Testis (tissue), 5 donors: ENCODE measurements at places on chromosomes 4 and X.

- DNase-seq, result no peak
Measured at GRCh38 chr4:45453258-45453853, 670.5 kb downstream of the GABRG1 start.

- DNase-seq, result no peak
Measured at GRCh38 chr4:84583876-84584380, 1.0 kb downstream of the CDS1 start.

DNA sequence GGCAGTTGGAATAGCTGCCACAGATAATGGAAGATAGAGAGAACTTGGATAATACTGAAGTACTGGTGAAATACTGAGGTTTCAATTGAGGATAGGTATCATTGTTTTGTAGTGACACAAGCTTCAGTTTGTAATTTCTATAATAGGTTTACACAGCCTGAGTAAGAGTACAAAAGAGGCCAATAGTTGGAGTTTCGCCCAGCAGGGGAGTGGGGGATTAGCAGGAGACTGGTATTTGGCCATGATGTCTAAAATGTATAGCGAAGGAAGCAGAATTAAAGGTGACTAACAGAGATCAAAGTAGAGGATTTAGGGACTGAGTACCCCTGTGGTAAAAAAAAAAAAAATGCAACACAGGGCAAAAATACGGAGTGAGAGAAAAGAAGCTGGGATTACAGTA lies 129.5 kb downstream of the KCTD8 start:
- DNase-seq, result no peak

GRCh38 chr4:146488495-146489174 lies 33.1 kb downstream of the SLC10A7 start:
- DNase-seq, result no peak

GRCh38 chr4:130110770-130111169 lies 1014.8 kb downstream of the C4orf33 start:
- no peak for DNase-seq

DNA sequence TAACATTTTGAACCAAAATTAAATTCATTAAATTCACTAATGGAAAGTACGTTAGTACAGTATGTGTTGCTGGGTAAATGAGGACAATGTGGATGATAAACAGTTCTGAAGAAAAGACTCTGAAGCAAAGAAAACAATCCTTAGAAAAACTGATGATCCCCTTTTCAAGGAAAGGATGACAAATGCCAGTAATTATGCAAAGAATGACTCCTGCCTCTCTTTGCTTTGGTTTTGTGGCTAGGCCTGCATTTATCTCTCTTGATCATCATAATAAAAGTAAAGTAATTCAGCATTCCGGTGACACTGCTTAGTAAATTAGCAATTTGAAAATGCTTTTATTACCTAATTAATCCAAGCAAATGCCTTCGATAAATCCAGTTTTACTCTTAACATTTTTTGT lies 652.2 kb upstream of the DIPK2B start:
- no peak for DNase-seq

DNA sequence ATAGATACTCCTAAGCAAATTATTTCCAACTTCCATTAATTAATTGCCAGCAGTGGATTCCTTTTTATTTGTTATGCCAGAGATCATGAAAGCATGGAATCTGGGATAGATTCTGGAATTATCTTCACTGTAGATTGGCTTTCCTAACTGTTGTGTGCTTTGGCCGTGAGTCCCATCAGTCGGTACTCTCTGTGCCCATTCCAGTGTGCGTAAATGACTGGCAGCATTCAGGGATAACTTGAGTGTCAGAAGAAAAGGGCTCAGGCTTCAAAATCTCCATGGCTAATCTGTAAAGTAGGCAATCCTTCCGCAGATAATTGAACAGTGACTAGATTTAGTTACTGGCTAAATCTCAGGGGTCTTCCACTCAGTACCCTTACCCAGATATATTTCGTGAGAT lies 76.8 kb upstream of the TMEM164 start:
- DNase-seq, result no peak

- DNase-seq, result no peak
Measured at GRCh38 chrX:122565952-122566351, 618.1 kb upstream of the GRIA3 start.

GRCh38 chr4:82381661-82382296 lies 8.0 kb upstream of the HNRNPD start:
- peak; percentile 29 for DNase-seq

GRCh38 chr4:152114562-152114961 lies 353.8 kb upstream of the GATB start:
- DNase-seq, result no peak

- DNase-seq, result no peak
Measured at GRCh38 chrX:111435469-111435868, 23.5 kb upstream of the DCX start.

DNA sequence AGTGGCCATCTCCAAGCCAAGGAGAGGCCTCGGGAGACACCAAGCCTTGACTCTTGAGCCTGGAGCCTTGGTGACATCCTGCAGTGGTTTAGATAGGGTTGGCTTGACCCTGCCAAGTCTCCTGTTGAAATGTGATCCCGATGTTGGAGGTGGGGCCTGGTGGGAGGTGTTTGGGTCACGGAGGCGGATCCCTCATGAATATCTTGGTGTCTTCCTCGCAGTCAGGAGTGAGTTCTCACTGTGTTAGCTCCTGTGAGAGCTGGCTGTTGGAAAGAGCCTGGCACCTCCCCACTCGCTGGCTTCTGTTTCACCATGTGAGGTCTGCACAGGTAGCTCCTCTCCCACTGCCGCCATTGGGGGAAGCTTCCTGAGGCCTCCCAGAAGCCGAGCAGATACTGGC lies 38.8 kb downstream of the ADRA2C start:
- DNase-seq, result no peak

- DNase-seq, result no peak
Measured at GRCh38 chr4:2526559-2526958, 9.9 kb upstream of the FAM193A start.

DNA sequence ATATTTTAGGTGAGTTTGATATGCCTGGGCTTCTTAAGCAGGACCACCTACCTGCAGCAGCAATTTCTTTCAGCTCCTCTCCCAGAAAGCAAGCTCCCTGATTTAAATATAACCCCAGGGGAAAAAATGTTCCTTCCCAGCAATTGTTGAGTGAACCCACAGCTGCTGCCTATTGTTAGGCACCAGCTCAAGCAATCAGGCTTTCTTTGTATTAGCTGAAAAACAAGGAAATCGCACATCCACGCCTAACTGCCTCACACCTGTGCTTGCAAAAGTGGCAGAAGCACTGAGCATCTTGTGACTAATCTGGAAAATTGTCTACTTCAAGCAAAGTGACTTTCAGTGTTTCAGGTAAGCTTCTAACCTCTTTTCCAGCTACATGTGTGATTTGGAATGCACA lies 432.2 kb downstream of the SMARCA1 start:
- DNase-seq, result no peak

DNA sequence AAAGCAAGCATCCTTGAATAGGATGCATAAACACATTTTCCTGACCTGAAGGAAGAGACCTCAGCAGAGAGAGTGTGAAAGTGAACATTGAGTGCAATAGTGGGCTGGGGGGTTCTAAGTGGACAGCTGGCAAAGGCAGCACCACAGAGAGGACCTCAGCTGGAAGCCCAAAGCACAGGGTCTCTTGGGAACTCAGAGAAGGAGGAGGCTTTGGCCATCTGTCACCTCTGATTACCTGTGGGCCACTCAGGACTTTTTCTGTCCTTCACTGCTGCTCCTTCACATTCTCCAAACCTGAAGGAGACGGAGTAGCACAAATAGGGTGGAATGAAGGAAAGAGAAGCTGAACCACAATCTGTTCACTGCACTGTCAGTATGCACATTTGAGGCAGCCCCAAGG lies 37.9 kb upstream of the FAT4 start:
- no peak for DNase-seq

GRCh38 chrX:66677430-66677829 lies 38.6 kb upstream of the EDA2R start:
- DNase-seq, result no peak

GRCh38 chr4:33577791-33578190 lies 2666.5 kb downstream of the ARAP2 start:
- no peak for DNase-seq

- DNase-seq, result no peak
Measured at GRCh38 chr4:9735515-9735914, 45.9 kb upstream of the DRD5 start.

DNA sequence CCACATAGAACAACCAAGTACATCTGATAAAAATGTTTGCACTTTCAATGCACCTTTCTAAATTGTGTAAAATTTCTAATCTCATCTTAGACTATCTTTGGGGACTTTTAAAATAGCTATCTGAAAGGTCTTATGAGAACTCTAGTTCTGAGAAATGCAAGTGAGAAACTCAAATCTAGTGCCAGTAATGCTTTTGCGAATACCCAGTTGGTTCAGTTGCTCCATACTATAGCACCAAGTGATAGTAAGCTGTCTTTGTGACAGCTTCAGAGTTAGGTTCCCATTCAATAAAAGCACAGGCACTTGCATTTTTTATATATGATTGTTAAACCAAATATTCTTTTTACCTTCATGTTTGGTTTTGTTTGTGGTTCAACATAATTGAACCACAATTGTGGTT lies 4.5 kb upstream of the ITM2A start:
- DNase-seq, result no peak

DNA sequence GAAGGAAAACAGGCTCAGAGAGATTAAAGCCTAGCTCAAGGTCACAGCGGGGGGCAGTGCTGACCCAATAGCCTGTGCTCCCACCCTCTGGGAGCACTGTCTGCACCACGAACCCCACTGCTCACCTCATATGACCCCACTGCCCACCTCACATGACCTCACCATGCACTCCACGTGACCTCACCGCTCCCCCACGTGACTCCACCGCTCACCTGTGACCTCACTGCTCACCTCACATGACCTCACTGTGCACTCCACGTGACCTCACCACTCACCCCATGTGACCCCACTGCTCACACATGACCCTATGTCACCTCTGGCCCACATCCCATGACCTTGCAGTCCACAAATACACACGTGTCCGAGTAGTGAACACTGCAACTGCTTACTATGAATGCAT lies 55.4 kb downstream of the ACOX3 start:
- DNase-seq, result no peak

- peak; percentile 53 for DNase-seq
Measured at GRCh38 chrX:11100281-11101035, 10.7 kb upstream of the HCCS start.

DNA sequence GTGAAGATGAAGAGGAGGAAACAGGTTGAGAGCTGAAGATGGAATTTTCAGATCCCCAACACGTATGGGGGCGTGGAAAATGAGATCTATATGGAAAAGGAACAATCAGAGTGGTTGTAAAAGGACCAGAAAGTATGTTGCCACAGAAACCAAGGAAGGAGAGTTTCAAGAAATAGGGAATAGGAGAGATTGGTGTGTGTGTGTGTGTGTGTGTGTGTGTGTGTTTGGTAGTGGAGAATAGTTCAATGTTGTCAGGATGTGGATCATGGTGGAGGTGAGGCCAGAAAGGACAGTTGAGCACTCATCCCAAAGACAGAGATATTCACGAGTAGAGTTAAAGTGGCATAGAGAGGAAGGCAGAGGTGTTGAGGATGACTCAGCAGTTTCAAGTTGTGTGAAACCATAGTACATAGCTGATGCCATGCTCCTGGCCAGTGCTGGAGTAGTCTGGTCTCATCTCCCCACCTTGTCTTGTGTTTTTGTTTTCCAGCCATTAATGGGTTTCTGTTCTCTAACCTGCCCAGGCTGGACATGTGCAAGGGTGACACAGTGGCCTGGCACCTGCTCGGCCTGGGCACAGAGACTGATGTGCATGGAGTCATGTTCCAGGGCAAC lies 36.1 kb downstream of the HEPH start:
- DNase-seq, result no peak

DNA sequence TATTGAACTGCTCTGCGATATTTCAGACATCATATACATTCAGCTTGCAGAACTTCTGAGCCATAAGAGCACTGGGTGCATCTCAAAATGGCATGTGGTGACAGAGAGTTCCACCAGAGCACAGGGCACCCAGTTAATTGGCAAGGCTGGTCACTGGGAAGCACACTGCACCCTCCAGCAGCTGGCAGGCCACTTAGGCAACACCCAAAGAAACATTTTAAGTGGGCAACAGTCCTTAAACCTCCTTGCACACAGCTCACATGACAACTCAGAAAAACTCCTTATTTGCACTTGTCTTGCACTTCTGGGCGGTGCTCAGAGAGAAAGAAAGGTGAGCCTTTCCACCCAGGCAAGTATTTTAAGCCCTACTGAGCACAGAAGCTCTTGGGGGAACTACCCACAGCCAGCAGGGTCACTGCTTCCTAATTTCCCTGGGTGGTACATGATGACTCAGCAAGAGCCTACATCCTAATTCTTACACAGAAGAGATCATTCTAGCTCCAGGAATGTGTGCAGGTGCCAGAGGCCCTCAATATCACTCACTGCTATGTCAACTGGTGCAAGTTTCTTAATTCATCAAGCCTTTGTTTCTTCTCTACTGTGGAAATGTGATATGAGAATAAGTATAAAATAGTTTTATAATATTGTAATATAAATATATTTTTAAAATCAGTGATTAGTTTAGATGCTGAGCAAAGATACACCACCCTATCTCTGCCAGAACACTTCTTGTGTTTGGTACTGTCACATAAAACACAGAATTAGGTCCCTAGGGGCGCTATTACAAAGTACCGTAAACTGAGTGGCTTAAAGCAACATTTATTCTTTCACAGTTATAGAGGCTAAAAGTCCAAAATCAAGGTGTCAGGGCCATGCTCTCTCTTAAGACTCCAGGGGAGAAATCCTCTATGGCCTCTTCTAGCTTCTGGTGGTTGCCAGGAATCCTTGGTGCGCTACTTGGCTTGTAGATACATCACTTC lies 155.1 kb upstream of the PPARGC1A start:
- DNase-seq, result no peak

DNA sequence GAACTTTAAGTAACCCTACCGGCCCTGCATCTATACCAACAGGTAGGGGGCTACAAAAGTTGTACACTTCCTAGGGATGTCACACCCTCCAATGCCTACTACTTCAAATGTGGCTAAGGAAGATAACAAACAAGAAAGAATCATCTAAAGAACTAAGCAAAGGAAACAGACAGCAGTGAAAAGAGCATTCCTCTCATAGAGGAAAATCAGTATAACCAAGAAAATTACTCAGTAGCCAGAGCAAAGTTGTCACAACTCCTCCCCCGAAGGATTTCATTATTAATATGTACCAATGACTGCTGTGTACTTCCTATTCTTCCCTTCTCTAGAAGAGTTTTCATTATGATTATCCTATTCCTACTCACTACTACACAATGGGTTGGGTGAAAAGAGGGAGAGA lies 12.6 kb downstream of the ANKRD17 start:
- no peak for DNase-seq

- no peak for DNase-seq
Measured at GRCh38 chrX:135384161-135384836, 37.4 kb upstream of the SMIM10L2A start.

GRCh38 chr4:83247415-83248357 lies 36.9 kb downstream of the COQ2 start:
- DNase-seq, result no peak

- no peak for DNase-seq
Measured at GRCh38 chrX:108312011-108312410, 126.2 kb downstream of the COL4A6 start.

GRCh38 chr4:149870008-149870407 lies 54.4 kb upstream of the IQCM start:
- no peak for DNase-seq
